ENCODE measurements at places on chromosomes 16 and 17.

- DNase-seq, result no peak
Observed at GRCh38 chr17:79769570-79770506, 8.1 kb upstream of the CBX2 start.

- DNase-seq, result no peak
Observed at GRCh38 chr16:57998486-57998885, 2.0 kb downstream of the ZNF319 start.

DNA sequence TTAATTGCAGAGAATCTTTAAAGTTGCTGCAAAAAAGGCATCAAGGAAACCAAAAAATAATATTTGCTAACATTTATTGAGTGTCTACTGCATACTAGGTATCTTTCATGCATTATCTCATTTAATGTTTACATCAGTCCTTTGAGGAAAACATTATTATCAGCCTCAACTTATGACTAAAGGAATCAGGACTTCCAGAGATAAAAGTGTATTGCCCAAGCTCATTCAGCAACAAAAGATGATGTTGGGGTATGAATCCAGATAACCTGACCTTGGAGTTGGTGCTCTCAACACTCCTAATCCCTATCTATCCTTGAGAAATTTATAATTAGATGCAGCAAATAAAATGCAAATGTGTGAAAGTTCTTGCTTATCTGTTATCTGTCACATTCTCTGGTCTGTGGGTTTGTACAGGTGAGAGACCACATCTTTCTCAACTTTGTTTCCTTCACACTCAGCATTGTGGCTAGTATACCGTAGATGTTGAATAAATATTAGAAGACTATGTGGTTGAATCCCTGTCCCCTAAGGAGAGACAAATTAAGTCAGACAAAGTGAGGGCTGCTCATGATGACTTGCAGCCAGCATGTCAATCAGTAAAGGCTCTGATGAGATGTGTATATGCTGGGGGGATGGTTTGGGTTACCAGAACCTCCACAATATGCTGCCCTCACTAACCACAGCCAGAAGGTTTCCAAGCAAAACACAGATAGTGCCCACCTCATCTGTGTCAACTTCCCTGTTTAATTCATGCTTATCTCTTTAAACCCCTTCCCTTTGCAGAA lies 82.6 kb downstream of the NOG start:
- DNase-seq, result no peak

DNA sequence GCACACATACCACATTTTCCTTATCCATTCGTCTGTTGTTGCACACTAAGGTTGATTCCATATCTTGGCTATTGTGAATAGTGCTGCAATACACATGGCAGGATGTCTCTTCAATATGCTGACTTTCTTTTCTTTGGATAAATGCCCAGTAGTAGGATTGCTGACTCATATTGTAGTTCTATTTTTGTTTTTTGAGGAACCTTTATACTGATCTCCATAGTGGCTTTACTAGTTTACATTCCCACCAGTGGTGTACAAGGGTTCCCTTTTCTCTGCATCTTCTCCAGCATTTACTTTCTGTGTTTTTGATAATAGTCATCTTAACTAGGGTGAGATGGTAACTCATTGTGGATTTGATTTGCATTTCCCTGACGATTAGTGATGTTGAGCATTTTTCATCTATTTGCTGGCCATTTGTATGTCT lies 118.1 kb downstream of the STXBP4 start:
- no peak for DNase-seq

DNA sequence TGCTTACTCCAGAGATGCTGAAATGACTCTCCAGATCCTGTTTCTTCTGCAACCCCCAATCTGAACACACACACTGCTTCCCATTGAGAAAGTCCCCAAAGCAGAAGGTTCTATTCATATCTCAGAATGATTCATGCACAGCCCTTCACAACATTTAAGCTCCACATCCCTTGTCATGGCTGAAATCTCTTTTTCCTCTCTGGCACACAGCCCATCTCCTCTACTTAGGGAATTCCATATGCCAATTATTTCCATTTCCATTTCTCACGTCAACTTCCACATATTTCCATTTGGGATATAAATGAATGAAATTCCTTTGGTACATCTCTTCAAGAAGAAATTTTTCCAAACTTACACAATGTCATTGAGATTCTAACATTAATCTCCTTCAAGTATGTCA lies 119.6 kb downstream of the CDH11 start:
- no peak for DNase-seq
